CD4-positive, alpha-beta T cell treated with Interleukin-4 for 1 hour (primary cell): ENCODE measurements at places on chromosomes 12 and 14.

GRCh38 chr12:119410396-119410795 is 75.9 kb downstream of the CCDC60 start:
- no peak for DNase-seq

DNA sequence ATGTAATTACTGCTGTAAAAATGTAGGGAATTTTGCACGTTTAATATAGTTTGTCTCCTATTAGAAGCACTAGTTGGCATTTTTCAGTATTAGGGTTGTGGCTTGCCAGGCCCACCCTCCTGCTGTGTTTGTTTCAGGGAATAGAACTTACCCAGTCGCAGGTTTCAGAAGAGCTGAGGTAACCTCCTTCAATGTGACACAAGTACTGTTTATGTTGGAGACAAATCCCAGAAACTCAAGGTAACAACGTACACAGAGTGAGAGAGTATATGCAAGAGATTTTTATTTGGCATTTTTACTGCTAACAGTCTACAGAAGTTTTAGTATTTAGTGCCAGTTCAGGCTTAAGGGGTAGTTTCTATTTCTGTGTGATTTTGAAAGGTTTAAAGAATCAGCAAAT is 284.3 kb downstream of the RAD51B start:
- no peak for DNase-seq

DNA sequence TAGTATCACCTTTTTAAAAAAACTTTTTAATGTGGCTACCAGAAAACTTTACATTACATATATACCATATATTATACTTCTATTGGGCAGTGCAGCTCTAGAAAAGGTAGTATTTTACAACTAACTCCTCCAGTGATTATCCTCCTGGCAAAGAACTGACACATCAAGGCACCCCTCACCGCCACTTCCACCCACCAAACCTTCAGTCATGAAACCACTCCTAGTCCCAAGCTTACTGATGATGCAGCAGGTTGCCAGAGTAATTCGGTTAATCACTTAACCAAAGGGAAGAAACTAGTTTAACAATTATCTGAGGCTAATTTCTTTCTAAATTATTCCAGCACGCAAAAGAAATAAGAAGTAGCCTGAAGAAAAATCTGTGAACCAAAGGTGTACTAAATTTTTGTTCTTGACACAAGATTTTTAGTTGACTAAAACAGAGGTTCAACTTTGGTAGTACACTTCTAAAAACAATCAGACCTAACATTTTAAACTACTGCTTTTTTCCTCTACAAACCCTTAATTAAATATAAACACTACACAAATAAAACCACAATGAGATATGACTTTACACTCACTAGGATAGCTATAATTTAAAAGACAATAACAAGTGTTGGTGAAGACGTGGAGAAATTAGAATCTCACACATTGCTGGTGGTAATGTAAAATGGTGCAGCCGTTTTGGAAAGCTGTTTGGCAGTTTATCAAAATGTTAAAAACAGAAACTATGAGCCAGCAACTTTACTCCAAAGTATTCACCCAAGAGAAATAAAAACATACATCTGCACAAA is 16.7 kb downstream of the SPPL3 start:
- DNase-seq, result no peak

DNA sequence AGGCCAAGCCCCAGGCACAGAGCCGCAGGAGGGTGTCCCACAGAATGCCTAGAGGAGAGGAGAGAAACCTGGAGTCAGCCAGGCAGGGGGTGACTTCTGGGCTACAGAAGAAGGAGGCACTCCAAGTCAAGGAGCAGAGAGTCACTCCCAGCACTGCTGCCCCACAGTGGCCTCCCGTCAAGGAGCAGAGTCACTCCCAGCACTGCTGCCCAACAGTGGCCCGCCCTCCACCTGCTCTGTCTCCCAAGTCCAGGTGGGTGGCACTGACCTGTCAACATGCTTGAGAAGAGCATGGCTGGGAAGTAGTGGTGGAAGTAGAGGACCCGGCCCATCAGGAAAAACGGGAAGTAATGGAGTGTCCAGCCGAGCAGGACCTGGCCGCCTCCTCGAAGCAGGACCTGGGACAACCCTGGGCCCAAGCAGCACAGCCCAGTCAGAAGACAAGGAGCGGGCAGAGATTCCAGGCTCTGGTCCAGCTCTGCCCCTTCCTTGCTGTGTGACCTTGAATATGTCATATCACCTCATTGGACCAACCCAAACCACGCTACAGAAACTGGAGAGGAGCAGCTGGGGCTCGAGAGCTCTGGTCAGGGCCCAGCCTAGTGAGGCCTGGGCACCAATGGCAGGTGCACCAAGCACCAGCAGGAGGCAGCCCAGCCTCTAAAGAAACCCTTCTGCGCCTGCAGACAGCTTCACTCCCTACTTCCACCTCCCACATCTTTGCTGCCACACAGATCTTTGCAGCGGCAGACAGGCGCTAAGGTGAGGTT is 7.6 kb upstream of the NGB start:
- no peak for DNase-seq

- no peak for DNase-seq
Observed at GRCh38 chr12:117919479-117919878, 49.3 kb downstream of the KSR2 start.

DNA sequence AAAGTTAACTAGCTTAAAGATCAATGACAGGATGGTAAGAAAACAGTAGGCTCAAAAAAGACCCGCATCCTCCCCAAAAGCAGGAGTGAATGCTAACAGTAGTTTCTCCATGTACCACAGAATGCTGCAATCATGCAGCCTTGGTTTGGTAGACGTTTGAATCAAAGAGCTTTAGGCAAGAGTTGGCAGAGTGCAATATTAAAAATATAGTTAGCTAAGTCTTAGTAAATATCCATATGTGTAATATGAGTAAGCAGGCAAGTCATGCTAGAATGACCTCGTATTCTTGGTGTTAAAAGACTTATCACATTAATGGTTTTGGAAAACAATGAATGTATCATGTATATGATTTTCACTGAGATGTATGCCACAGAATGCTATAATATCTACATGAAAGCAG is 18.8 kb upstream of the KLRF1 start:
- DNase-seq, result no peak

- DNase-seq, result no peak
Observed at GRCh38 chr12:112928978-112929377, 9.3 kb upstream of the OAS3 start.

- no peak for DNase-seq
Observed at GRCh38 chr14:74558655-74559054, 53.4 kb downstream of the LTBP2 start.

DNA sequence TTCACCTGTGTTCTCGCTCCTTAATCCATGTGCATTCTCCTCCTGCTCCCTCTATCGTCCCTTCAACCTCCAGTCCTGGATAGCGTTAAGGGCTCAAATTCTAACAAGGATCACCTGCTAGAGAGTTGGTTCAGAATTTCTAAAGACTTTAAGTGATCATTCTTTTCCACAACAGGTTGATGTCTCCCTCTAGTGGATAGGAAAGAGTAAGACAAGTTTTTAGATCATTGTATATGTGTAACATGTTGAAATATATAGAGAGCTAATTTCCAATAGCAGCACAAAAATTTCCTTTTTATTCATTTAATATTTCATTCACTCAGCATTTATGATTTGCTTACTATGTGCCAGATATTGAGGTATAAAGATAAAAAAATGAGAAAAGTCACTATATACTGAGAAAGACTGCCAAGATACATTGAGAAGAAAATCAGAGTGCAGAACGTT is 9.3 kb upstream of the ESR2 start:
- no peak for DNase-seq

- DNase-seq, result no peak
Observed at GRCh38 chr12:52280796-52281560, 6.5 kb downstream of the KRT86 start.

- no peak for DNase-seq
Observed at GRCh38 chr12:51884676-51885229, 3.1 kb upstream of the ANKRD33 start.

- DNase-seq, result no peak
Observed at GRCh38 chr14:104284636-104285507, 146.5 kb downstream of the KIF26A start.

DNA sequence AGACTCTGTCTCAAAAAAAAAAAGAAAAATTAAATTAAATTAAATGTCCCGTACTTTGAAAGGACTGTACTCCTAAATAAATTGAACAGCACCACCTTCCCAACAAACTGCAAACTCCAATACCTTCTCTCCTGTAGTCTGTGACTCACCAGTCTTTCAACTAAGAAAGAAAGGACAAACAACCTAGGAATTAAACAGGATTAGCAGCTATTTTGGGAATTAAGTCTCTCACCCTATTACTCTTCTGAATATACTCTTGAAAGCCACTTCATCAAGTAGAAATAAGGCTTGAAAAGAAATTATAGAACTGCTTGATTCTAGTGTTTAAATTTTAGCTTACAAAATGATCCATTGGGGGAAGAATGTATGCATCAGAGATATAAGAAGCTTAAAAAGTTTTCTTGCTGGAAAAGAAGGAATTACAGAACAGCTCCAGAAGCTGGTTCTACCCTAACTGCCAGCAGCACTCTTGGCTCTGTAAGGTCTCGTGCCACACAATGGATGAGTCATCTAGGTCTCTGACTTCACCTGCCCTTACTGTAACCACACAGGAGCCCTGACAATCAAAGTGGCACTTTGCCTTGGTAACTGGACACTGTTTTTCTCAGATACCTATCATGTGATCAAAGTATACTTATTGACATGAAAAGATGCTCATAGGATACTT is 57.0 kb upstream of the CERS5 start:
- peak; percentile 56 for DNase-seq

DNA sequence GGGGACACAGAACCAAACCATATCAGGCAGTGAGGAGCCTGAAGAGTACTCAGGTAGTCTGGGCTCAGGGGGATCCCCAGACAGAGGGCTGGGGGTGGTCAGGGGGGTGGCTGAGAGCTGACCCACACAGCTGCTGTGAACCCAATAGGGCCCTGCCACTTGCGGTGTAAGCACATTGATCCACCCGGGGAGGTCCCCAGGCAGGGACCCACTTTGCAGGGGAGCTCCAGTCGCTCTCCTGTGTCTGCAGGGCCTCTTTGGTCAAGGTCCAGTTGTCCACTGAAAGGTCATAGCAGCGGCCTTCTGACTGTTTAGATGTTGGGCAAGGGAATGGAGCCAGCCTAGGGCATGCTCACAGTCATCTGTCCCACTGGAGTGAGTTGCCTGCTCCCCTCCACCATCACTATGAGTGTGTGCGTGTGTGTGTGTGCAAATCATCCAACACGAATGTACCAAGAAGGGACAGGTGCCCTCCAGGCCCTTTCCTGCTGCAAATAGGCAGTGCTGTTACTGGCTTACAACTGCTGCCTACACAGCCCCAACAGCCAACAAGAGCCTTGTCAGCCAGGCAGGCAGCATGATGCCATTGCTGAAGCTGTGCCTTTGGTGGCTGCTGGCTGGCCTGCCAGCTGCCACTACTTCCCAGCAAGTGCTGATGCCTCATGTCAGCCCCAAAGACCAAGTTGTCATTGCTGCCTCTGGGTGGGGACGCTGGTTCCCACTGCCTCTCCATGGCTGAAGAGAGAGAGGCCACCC is 71.3 kb downstream of the TSPAN11 start:
- DNase-seq, result no peak

DNA sequence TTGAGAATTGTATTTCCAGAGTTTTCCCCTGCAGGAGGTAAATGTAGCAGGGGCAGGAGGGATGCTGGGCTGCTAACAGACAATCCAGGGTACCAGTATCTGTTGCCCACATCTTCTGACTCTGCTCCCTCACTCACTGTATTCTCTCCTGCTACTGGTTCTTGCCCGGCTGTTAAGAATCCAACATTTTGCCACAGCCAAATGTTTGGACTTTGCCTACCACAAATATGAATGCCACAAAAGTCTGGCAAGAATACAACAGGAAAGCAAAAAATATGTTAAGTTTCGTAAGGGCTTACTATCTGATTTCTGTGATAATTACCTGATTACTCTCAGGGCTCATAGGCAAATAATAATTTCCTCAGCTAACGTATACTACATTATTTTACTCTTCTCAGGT is 160.0 kb downstream of the BCAT1 start:
- DNase-seq, result no peak

DNA sequence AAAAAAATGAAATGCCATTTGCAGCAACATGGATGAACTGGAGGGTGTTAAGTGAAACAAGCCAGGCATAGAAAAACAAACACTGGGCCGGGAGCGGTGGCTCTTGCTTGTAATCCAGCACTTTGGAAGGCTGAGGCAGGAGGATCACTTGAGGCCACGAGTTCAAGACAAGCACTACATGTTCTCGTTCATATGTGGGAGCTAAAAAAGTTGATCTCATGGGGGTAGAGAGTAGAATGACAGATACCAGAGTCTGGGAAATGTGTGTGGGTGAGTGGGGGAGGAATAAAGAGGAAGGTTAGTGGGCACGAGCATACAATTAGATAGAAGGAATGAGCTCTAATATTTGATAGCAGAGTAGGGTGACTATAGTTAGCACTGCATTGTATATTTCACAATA is 21.5 kb downstream of the CACNA2D4 start:
- no peak for DNase-seq

DNA sequence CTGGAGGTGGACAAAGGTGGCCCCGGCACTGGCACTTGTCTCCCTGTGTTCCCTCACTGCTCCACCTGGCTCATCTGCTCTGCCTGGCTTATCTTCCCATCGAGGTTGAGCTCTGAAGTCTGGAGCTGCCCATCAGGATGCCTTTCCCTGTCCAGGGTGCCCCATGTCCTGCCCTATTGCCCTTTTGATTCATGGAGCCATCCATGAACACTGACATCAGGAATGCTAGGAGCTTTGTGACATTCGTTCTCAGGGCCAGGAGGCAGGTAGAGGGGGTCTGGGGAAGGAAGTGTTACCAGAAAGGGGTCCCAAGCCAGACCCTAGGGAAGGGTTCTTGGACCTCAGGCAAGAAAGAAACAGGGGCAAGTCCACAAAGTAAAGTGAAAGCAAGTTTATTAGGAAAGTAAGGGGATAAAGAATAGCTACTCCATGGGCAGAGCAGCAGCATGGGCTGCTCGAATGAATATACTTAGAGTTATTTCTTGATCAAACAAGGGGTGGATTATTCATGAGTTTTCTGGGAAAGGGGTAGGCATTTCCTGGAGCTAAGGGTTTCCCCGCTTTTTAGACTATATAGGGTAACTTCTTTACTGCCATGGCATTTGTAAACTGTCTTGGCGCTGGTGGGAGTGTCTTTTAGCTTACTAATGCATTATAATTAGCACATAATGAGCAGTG is 51.6 kb downstream of the RIN3 start:
- DNase-seq, result no peak

GRCh38 chr14:25001601-25002000 is 48.3 kb downstream of the STXBP6 start:
- no peak for DNase-seq

DNA sequence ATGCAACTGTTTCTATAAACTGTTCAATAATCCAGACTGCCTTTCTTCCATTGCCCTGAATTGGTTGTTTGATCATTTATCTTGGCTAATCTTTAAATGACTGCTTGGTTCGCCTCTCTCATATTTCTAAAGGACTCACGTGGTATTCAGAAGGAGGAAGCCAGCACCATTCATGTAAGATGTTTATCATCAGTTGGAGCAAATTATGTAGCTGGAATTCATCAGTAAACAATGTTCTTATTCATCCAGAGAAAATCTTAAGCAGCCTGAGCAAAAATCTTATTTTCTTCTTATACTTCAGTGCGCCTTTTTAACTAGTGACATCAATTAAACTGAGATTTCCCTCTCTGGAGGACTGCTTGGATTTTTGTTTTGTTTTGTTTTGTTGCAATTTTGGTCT is 538.7 kb upstream of the TMEM132C start:
- no peak for DNase-seq
